ENCODE measurements at places on chromosomes 3 and 15.

GRCh38 chr15:70690491-70691276, 72.7 kb downstream of the UACA start:
- no peak for DNase-seq

GRCh38 chr3:47578119-47578632, 489 bp downstream of the CSPG5 start:
- peak; percentile 43 for DNase-seq

GRCh38 chr15:95718441-95718840, 612.1 kb upstream of the NR2F2 start:
- DNase-seq, result no peak

DNA sequence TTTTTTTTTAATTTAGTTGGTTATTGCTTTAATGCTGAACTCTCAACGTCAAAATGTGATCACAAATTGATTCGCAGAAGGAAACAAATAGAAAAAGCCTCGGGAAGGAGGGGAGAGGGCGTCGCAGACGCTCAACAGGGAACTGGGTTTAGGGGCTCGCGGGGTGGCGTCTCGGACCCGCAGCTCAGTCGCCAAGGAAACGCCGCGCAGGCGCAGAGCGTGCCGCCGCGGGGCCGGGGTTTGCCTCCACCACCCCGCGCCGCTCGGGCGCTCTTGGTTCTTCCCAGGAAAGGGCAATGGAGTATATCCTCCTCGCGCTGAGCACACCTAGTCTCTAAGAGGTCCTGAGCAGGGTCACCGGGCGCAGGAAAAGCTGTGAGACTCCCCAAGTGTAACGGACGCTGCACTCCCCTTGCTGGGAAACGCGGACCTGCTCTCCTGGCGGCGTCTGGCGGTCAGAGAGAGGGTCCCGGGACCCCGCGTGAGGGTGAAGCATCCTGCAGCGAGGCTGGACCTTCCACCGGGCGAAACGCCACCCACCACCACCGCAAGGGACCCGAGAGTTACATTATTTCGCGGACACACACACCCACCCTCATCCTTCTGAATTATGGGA, 753 bp downstream of the PLCH1 start:
- peak; percentile 21 for DNase-seq

GRCh38 chr3:25572919-25573385, 91.8 kb downstream of the TOP2B start:
- DNase-seq, result no peak

GRCh38 chr3:173761161-173761560, 363.6 kb downstream of the NLGN1 start:
- DNase-seq, result no peak

DNA sequence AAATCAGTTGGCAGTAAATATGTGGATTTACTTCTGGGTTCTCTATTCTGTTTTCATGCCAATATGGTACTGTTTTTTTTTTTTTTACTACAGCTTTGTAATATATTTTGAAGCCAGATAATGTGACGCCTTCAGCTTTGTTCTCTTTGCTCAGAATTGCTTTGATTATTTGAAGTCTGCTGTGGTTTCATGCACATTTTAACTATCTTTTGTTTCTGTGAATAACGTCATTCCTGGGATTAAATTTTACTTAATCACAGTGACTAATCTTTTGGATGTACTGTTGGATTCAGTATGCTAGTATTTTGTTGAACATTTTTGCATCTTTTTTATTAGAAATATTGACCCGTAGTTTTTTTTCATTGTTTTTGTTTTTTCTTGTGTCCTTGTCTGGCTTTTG, 576.5 kb downstream of the ZNF385D start:
- no peak for DNase-seq

- DNase-seq, result no peak
These were observed 87.7 kb downstream of the NEO1 start for GRCh38 chr15:73139744-73140553.

- DNase-seq, result no peak
These were observed 153.2 kb upstream of the GPR149 start for GRCh38 chr3:154583086-154583634.

DNA sequence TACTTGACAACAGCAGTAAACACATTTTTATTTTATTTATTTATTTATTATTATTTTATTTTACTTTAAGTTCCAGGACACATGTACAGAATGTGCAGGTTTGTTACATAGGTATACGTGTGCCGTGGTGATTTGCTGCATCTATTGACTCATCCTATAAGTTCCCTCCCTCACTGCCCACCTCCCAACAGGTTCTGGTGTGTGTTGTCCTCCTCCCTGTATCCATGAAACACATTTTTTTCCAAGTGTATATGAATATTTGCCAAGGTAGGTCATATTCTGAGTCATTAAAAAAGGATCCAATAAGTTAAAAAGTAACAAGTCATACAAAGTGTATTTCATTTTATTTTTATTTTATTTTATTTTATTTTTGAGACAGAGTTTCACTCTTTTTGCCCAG, 567.3 kb upstream of the KCNMB2 start:
- DNase-seq, result no peak

DNA sequence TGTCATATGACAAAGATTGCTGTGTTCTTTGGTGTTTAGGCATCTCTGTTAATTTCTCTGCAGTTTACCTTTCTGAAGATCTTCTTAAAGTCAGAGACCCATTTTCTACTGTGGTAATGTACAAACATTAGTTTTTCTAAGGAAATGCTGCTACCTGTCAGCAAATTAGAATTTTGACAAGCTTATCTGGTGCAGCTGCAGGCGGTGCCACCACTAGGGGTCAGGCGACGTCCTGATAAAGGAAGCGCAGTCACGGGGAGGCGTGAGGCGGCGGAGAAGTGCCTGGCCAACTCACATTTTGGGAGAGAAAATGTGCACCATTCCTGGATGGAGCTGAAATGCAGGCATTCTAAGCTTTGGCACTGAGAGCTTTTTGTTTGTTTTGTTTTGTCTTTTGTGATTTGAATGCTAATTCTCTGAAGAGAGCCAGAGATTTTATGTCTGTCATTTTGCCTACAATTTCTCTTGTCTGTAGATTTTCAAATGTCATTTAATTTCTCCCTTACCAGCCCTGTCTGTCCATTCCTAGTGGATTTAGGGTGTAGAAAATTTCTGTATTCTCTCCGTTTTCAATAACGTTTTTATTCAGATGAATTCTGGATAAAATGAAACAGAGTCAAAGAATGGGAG, 24.9 kb upstream of the SIAH2 start:
- DNase-seq, result peak; percentile 81

- DNase-seq, result no peak
These were observed 53.5 kb upstream of the PCSK6 start for GRCh38 chr15:101543026-101543390.

- DNase-seq, result no peak
These were observed 8.4 kb upstream of the C15orf39 start for GRCh38 chr15:75193272-75193671.

DNA sequence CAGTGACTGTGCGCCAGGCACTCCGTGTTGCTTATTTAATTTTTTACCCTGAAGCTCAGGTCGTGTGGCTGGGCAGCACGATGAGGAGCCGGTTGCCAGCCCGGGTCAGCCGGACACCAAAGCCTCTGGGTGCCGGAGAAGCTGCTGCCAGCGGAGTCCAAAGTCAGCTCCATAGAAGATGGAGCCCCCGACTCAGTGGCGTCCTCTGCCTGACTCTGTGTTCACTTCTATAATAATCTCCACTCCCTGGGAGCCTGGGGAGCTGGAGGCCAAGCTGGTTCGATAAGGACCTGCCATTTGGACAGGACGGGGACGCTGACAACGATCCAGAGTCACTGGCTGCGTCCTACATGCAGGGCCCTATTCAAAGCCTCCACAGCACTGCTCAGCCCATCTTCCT, 78.6 kb downstream of the VGLL4 start:
- DNase-seq, result no peak

- DNase-seq, result no peak
These were observed 209.1 kb downstream of the NR1D2 start for GRCh38 chr3:24154013-24154695.

GRCh38 chr3:67559029-67559605, 95.3 kb downstream of the SUCLG2 start:
- no peak for DNase-seq

GRCh38 chr3:185815391-185816282, 9.2 kb downstream of the IGF2BP2 start:
- no peak for DNase-seq

GRCh38 chr15:65529762-65530317, 423 bp upstream of the HACD3 start:
- no peak for DNase-seq

DNA sequence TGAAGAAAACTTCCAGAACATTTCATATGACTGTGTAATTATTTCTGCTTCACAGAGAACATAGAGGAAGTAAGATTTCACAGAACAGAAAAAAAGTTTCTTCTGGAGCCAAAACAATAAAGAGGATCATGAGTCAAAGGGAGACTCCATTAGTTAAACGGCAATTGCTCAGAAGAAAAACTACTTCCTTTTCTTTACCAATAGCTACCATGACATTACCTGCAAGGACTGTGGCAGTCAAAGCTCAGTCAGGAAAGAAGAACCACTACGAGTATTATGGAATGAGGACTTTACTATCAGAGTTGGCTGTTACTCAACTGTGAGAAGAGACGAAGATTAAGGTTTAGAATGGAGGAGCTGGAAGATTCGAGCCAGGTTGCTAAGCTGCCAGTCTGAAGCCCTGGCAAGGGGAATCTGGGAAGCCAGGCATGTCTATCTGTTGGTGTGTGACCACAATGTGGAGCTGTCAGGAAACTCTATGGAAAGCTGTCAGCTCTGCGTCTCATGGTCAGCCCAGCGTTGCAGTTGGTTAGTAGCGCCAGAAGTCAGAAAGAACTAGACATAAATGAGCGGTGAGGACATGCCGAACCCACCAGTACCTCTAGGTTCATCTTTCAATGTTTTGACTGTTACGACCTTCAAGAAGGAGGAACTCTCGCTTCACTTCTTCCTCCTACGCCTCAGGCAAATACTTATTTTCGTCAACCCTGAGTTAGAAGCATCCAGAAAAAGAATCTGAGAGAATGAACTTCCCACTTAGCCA, 604.3 kb downstream of the FGF12 start:
- no peak for DNase-seq

GRCh38 chr15:45704329-45705249, 69.8 kb downstream of the SQOR start:
- DNase-seq, result peak; percentile 14

GRCh38 chr3:119416873-119417272, 46.5 kb downstream of the TMEM39A start:
- DNase-seq, result no peak

- DNase-seq, result no peak
These were observed 31.9 kb downstream of the ZNF710 start for GRCh38 chr15:90033006-90033405.

- DNase-seq, result no peak
These were observed 12.1 kb downstream of the WNT7A start for GRCh38 chr3:13867732-13868131.

All from activated CD4-positive, alpha-beta T cell treated with anti-CD3 and anti-CD28 coated beads for 4 hours (primary cell).